Esophagus squamous epithelium (tissue), 5 donors: ENCODE measurements at places on chromosomes 5 and 9.

- no peak for DNase-seq
Observed at GRCh38 chr5:138935466-138935865, 60.3 kb upstream of the LRRTM2 start.

DNA sequence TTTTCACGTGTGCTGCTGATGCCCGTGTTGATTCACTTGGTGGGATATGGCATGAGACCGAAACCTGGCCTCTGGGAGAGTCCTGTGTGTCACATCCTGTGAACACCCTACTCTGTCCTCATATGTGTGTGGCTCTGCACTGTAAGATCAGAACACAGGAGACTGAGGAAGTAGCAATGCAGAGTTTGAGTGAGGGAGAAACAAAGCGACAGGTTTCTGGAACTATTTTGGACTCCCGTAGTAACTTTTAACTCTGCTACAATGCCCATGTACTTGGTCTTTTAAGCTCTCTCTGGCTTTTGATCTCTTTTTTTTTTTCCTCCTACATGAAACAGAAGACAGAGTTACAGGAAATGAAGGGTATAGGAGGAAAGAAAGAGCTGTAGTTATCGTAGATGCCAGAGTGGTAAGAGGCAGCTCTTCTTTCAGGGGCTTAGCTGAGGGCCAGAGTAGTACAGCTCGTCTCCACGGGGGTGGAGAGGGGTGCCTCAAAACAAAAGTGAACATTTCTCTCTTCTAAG lies 26.6 kb downstream of the GRAMD2B start:
- no peak for DNase-seq

DNA sequence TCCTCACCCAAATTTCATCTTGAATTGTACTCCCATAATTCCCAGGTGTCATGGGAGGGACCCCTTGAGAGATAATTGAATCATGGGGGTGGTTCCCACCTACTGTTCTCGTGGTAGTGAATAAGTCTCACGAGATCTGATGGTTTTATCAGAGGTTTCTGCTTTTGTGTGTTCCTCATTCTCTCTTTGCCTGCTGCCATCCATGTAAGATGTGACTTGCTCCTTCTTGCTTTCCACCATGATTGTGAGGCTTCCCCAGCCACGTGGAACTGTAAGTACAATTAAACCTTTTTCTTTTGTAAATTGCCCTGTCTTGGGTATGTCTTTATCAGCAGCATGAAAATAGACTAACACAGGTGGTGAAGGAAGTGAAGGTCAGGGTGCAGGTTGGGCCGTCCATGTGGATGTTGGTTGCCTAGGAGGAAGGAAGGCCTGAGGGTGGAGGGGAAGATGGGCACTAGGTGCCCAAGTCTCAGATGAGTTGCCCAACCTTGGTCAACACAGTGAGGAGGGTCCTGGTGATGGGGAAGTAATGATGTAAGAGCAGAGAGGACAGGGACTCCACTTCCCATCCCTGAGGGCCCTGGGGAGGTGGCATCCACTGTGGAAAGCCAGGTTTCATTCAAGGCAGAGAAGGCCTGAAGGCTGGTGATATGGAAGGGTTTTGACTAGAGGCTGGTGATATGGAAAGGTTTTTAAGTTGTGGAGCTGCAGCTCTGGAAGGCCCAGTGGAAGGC lies 92.6 kb downstream of the HSPA4 start:
- no peak for DNase-seq

DNA sequence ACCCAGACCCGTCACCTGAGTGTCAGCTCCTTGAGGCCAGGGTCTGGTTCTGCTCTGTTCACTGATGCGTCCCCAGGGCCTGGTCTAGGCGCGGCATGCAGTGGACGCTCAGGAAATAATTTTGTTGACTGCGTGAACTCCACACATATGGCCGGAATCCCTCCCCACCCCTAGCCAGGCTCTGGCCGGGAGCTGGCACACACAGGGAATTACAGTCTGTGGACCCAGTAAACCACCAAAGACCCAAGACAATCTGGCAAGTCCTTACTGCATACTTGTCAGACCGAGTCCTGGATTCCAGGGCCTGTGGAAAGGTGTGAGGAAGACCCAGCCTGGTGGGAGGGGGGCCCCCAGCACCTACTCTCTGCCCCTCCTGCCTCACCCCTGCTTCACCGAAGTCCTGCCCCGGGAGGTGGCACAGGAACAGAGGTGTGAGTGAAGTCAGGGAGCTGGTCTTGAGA lies 113.0 kb upstream of the IER5L start:
- no peak for DNase-seq

GRCh38 chr9:81824802-81825730 lies 103.2 kb upstream of the SPATA31D4 start:
- no peak for DNase-seq

GRCh38 chr9:98755006-98755618 lies 41.2 kb downstream of the ANKS6 start:
- DNase-seq = no peak

DNA sequence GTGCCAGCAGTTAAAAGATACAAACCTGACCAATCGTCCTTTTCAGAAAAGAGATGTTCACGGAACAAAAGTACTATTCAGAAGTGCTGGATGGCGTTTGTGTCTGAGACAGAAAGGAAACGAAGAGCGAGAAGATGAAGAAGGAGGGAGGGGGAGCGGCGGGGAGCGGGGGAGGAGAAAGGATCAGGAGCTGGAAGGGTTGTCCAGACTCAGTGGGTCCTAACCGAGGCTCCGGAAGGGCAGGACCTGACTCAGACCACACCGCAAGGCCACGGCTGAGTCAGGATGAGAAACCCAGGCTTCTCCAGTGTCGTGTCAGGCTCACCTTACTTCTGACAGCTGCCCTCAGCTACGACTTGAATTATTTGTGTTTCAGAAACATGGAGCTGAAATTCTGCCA lies 46.2 kb downstream of the PAX5 start:
- DNase-seq = no peak

GRCh38 chr9:135536216-135536615 lies 9.7 kb upstream of the OBP2A start:
- no peak for DNase-seq

DNA sequence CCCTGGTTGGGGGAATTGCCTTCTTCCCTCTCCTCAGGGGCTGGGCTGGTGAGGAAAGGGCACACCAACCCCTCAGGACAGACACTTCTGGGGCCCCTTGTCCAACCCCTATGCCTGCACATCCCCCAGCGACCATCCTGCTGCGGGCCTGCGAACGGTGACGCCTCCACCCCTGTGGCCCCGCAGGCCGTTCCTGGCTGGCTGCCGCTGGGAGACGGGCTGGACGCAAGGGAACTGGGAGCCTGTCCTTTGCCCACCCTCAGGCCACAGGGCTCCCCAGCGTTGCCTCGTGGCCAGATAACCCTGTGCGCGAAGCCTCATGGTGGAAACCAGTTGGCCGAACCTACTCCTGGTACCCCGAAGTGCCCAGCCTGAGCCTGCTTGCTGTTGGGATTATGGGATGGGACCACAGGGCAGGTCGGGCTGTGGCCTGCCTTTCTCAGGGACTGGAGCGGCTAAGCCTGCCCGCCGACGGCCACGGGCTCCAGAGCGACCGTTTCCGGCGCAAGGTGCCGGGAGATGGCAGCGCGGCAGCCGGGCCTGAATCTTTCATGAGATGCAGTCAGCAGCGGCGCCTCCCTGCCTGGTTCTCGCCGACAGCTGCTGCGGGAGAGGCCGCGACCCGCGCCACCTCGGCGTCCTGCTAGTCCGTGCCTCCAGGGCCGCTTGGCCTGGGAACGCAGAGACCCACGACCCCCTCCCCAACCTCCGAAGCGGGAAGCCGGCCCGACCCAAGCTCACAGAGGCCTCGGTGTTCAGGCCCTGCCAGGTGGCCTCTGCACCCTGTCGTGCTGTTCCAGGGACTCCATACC lies 6.5 kb upstream of the PITX1 start:
- no peak for DNase-seq

DNA sequence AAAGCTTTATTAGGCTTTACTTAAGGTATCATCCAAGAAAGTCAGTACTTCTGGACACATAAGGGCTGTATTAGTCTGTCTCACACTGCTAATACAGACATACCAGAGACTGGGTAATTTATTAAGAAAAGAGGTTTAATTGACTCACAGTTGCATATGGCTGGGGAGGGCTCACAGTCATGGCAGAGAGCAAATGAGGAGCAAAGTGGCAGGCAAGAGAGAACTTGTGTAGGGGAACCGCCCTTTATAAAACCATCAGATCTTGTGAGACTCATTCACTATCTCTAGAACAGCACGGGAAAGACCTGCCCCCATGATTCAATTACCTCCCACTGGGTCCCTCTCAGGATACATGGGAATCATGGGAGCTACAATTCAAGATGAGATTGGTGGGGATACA lies 49.2 kb upstream of the SLC44A1 start:
- DNase-seq = no peak

DNA sequence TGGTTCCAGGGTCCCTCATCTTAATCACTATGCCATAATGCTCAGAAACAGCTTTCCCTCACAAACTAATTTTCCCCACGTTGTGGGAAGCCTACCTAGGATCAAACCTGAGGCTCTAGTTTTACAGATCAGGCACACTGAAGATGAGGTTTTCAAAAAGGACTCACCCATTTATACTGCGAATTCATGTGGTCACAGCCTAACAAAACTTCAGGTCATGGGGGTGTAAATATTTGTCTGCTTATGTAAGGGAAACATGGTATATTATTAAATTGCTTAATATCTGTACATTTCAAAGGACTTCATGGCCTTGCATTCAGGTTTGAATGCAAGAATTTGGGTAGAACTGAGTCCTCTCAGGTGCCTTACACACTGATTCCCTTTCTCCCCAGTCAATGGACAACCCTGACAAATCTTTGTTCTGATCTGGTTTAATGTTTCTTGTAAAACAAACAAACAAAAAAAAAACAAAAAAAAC lies 12.1 kb downstream of the ZFAND5 start:
- no peak for DNase-seq

GRCh38 chr9:116658265-116658664 lies 28.8 kb upstream of the TRIM32 start:
- DNase-seq = no peak

DNA sequence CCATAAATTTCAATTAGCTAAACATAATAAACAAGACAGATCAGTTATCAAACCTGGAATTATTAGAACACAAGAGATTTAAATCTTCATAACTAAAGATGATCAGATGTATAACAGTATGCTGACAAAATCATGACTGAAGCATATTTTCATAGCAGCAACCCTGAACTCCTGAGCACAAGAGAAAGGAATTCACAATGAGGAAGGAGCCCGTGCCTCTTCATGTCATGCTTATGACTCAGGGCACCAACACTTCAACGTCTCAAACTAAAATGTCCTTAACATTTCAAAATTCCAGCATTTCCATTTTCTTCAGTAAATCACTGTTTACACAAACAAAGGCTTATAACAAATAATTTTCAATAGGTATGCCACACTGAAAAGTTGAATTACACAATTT lies 6.7 kb downstream of the AP3B1 start:
- no peak for DNase-seq

GRCh38 chr5:176381423-176381822 lies 7.0 kb downstream of the NOP16 start:
- DNase-seq = no peak

DNA sequence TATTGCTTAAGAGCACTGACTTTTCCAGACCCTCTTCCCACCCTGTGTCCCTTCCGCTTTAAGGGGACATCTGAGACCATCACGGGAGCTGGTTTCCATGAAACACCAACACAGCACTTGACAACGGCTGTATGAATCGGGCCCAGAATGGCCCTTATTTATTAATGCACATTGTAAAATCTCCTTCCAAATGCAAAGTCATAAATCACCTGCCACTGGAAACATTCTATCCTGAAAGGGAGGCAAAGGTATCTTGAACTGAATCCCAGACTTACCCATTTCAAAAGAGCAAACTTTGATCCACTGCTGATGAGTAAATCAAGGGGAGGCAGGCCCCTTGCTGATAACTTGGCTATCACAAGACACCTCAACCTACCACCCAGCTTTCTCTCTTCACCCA lies 37.4 kb downstream of the SHB start:
- no peak for DNase-seq

- no peak for DNase-seq
Observed at GRCh38 chr5:39794513-39795210, 369.9 kb upstream of the DAB2 start.

DNA sequence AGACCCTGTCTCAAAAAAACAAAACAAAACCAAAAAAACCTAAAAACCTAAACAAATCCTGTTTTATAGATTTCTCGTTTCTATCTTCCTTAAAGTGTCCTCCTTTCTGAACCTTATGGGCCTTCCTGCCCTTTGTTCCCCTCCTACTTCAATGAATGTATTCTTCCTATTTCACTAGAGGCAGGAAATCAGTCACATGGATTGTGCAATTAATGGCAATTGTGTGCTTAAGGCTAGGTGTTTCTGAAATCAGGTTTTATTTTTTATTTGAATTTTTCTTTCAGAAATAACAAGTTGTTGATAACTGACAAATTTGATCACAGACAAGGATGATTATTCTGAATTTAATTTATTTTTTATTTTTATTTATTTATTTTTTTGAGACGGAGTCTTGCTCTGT lies 220.6 kb upstream of the SEMA6A start:
- DNase-seq = no peak

GRCh38 chr5:108529381-108529780 lies 147.5 kb upstream of the FBXL17 start:
- DNase-seq = no peak

DNA sequence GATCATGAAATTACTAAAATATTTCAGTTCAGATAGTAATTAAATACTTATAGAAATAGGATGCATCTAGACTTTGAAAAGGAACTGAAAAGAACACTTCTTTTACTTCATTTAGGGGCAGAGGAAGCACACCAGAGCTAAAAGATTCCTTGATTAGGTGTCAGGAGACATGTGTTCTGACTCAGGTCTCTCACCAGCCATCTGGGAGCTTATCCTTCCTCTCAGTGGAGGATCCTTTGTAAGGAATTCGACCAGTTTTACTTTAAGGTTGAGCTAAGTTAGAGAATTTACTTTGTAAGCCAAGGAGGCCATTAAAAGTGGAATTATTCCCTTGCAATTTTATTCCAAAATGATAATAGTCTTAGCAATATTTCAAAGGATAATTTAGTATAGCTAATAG lies 16.7 kb downstream of the VCAN start:
- no peak for DNase-seq

DNA sequence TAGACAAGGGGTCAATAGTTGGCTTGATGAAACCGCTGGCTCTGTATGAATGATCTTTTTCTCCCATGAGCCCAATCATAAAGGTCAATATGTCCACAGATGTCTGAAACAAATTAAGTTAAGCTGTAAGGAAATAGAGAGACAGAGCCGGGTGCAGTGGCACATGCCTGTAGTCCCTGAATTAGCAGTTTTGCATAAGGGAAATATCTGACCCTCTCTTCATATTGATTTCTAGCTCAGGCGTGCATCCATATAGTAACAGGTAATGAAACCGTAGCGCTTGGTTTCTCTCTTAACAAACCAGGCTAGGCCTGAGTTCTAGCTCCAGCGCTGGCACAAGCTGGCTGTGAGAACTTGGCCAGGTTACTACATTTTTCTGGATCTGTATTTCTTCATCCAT lies 118.1 kb upstream of the ERCC6L2 start:
- no peak for DNase-seq

DNA sequence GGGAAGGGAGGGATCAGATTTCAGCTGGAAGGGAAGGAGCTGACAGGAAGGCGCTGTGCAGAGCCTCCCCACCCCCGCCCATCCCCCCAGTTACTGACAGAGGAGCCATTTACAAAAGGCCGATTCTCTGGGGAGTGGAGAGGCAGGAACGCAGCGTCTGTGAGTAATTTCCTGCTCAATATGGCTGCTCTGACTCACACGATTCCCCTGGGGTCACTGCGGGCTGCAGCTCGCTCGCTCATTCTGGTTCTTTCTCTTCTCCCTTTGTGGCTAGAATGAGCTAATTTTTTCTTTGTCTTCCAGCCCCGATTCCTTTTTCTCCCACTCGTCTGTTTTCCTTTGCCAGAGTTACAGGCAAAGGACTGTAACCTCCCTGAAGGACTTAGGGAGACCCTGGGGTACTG lies 28.8 kb downstream of the PTPA start:
- peak; percentile 81 for DNase-seq

GRCh38 chr9:134716067-134716466 lies 74.5 kb downstream of the COL5A1 start:
- DNase-seq = no peak
